ENCODE measurements at places on chromosomes 1 and 21. TPM values are rescaled to one million over a fixed set of nuclear protein-coding genes. Genes with fewer than 3 reads are reported as not detected.

The IL19 gene
- total RNA-seq: not detected

The TRIM46 gene
- 7.8 TPM for total RNA-seq

The AVPR1B gene
- not detected for total RNA-seq

The CALML6 gene
- total RNA-seq: 0.78 TPM

The AMY1C gene
- total RNA-seq: not detected

The C1orf210 gene
- total RNA-seq: not detected

The COL24A1 gene
- total RNA-seq: not detected

The RHOU gene
- 0.19 TPM for total RNA-seq

The SYT6 gene
- total RNA-seq: not detected

The LCE1A gene
- total RNA-seq: not detected
